ENCODE measurements at places on chromosomes 2 and 18.

GRCh38 chr2:196413821-196414274, 225.7 kb upstream of the CCDC150 start:
- no peak for DNase-seq

GRCh38 chr2:215652388-215652787, 216.5 kb upstream of the FN1 start:
- no peak for DNase-seq

- no peak for DNase-seq
Observed at GRCh38 chr18:38007676-38008330, 442.2 kb upstream of the CELF4 start.

DNA sequence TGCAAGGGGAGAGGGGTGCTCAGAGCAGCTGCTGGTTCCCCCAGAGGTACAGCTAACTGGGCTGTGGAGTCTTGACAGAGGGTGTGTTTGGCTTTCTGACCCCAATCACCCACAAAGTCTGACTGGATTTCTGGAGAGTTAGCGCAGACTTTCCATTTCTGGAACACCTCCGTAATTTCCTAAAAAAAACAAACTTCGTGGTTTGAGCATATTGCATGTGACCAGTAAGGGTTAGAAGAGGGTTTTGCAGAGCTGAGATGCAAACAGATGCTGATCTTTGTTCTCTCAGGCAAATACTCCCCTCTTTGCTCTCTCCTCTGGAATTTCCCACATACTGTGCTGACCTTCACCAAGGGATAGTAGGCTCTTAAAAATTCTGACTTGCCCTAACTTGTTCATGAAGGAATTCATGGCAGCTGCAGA, 44.5 kb upstream of the TMEM247 start:
- no peak for DNase-seq

- DNase-seq, result peak; percentile 39
Observed at GRCh38 chr2:239258248-239258647, 142.6 kb downstream of the HDAC4 start.
